CD4-positive, CD25-positive, alpha-beta regulatory T cell (primary cell): ENCODE measurements at places on chromosomes 12 and 14.

GRCh38 chr12:32558903-32559302 is 120.2 kb upstream of the DNM1L start:
- DNase-seq, result peak; percentile 39

- no peak for DNase-seq
Measured at GRCh38 chr14:74663884-74664283, 49.0 kb downstream of the AREL1 start.

DNA sequence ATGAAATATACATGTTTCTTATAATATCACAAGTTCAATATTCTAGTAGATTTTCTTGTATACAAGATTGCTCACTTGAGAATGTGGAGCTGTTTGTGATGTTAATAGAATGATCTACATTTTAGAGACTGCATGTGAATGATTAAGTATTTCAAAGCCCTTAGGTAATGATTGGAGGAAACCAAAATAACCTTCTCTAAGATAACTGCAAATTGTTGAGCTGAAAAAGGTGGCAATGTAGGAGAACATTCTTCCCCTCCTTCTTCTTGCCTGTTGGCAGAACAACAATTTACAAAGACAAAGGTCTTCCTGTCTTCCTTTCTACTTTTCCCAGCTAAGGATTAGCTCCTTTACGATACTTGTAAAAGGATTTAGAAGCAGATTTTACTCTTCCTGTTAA is 2.0 kb upstream of the CLEC6A start:
- DNase-seq, result no peak

DNA sequence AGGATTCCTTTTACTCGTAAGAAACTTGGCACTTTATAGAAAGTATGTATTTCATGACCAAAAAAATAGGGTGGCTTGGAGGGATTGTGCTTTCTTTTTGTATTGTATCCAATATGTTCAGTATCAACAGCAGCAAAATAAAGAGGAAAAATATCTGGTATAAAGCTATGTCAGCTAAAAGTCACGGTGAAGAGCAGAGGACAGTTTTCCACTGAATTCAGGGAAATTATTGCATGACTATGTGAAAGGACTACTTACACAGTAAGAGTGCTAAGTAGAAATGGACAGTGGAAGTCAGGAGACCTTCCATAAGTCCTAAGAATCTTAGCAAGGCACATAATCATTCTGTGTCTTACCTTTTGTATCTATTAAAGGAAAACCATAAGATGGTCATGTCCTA is 19.3 kb downstream of the TSHR start:
- DNase-seq, result no peak

GRCh38 chr14:100566119-100566518 is 21.1 kb downstream of the BEGAIN start:
- no peak for DNase-seq

DNA sequence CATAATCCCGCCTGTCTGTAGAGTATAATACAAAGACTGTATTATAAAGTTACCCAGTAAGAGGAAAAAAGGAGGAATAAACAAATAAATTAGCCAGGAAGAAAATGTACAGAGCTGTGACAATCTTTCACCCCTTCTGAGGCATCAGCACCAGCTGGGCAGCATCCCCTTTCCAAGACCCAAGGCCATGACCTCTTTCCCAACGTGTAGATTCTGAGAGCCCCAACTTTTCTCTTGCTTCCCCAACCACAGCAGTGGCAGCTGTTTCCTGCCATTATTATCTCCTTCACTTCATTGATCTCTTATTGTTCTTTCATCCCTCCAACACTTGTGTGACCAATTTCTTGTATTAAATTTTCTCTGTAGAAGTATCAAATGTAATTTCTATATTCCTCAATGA is 101.6 kb downstream of the BBS10 start:
- no peak for DNase-seq

GRCh38 chr14:66008631-66009030 is 477.5 kb upstream of the CCDC196 start:
- DNase-seq, result no peak

- no peak for DNase-seq
Measured at GRCh38 chr14:64654901-64655300, 49.3 kb upstream of the PLEKHG3 start.

DNA sequence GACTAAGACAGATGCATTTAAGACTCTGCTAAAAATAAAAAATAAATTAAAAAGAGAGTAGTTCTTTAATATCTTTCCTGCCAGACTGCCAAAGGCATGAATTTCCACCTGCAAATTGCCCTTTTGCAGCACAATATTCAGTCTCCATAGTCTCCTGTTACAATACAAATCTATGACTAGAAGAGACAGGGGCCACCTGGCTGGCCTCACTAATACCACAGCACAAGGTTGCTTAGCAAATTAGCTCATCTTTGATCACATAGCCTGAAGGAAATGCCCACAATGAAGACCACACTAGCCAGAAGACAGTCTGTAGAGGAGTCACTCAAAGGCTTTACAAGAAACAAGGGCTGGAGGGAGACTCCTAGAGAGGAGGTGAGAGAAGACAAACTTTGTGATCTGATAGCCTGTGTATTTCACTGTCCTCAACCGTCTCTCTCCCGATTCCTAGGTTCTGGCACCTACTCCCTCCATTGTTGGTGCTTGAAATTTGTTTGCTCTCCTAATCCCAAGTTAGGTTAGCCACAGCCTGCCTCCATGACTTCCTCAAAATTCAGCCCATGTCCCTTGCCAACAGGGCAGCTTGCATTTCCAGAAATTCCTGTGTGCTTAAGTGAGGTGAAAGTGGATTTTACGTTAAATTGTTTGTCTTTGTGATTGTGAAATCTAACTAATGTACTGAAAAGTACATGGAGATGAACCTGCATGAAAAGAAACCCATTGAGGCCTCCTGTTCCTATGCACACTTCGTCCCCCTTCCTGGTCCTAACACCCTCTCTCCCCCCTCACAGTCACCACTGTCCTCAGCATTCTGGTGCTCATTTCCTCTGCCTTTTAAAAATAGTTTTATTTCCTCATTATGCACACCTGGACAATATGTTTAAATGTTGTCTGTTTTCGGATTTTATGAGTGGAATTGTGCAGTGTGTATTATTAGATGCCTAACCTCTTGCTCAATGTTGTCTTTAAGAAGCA is 88.7 kb upstream of the PLXNC1 start:
- DNase-seq, result no peak

GRCh38 chr14:44910821-44911220 is 50.9 kb downstream of the KLHL28 start:
- no peak for DNase-seq

- DNase-seq, result no peak
Measured at GRCh38 chr14:104086661-104087461, 1.4 kb downstream of the ASPG start.

DNA sequence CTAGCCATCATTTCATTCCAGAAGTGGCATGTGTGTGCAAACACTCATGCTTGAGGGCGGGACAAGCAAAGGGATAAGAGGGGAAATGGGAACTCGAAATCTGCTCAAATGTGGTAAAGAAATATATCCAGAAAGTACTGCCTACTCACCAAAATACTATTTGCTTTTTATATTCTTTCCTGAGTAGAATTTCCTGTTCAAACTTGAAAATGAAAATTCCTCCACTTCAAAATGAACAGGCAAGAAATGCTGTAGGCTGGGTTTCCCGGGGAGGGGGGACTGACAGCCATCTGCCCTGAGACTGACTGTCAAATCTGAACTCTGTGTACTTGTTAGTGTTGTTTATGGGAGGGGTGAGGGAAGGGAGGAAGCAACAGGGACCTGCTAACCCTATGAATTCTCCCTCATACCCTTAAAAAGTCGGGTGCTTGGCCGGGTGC is 34.6 kb downstream of the NTF3 start:
- no peak for DNase-seq

GRCh38 chr14:68687746-68688145 is 105.1 kb downstream of the ZFP36L1 start:
- DNase-seq, result no peak

DNA sequence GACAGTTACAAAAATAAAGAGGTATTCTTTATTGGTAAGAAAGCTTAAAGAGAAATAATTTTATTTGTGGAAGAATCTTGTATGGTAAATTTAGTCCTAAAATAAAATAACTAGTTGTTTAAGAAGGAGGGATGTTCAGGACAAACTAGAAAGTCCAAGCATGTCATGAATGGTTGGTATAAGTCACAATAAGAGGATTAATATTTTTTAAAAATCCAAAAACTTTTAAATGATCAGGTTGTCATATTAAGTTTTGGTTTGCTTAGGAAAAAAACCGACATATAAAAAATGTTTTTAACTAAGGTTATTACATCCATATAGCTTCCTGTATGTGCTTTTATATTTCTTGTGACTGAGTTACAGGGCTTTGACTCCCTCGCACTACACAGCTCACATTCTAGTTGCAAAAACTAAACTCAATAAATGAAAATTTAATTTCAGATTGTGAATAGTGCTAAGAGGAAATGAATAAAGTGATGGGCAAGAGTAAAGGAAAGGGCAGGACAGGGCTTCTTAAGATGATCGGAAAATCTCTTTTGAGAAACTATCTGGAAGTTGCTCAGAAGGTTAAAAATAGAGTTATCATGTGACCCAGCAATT is 80.7 kb upstream of the METAP2 start:
- DNase-seq, result no peak

GRCh38 chr12:110649341-110649847 is 35.5 kb downstream of the TCTN1 start:
- DNase-seq, result no peak

DNA sequence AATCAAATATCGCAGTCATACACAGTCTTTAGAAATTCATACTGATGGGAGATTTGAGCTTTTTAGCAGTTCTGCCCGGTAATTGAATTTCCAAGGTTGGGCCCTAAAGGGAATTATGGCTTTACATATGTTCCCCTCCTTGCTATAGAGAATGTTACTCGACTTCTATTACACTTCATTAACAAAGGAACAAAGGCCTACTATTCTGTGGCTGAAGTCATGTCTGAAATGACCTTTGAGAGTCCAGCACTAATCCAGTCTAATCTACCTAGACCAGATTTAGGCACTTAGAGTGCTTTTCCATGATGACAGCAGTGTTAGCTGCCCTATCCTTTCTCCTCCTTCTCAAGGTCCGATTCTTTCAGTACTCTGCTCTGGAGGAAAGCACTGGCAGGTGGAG is 305.3 kb downstream of the MED13L start:
- DNase-seq, result no peak

DNA sequence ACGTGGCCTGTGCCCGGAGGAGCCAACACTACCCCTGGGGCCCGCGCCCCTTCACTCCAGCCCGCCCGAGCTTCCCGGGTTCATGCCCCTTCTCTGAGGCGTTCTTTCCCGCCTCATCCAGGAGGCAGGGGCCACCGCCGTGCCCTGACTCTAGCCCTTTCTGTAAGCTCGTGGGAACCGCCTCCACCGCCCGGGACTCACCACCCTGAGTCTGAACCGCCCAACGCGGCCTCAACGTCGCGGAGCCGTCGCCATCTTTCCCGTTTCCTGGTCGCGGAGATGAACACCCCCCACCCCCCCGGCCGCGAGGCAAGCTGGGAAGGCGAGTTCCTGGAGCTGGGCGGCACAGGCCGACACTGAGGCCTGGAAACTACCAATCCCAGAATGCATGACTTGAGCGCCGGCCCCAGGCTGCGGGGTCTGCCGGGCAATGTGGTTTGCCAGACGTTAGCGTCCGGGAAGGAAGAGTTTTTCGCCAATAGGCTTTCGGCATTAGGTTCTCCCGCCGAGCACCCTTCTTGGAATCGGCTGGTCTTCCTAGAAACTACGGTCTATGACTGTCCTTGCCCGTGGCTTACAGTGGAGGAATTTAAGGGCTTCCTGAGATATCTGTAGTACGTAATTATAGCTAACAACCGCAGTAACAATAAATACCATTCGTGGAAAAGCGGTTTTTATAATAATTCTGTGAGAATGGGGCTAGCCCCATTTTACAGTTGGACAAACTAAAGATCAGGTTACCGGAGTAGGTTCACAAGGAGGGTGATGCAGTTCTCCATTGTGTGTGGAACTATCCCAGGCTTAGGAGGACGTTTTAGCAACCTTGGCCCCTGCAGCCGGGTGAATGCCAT is at the start of gene DDX23:
DDX23 (minus strand) TSS at position 281 of the 851 bp plus-strand sequence. CDS start 6,381 bp downstream, outside the sequence.
- peak; percentile 91 for DNase-seq

DNA sequence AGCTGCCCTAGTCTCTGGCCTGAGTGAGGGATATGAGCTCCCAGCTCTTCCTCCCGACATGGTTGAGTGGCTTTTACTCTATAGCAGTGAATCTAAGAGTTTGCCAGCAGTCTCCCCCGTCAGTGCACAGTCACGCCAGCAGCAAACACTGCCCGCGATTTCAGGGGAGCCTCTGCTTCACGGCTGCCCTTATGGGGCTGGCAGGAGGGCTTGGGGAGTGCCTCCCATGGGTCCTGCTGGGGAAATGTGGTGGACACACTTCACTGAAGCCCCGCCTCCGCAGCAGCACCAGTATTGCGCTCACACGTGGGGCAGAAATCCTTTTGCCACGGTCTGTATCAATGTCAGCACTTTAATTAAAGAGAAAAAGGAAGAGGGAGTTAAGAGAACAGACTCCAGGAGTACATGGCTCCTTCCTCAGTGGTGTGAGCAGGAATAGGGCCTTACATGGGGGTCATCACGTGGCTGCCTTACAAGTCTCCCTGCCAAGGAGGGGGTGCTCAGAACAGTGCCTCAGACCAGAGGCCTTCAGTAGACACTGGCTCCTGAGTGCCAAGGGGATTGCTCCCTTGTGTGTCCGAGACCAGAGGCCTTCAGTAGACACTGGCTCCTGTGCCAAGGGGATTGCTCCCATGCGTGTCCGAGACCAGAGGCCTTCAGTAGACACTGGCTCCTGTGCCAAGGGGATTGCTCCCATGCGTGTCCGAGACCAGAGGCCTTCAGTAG is 55.7 kb downstream of the SFSWAP start:
- DNase-seq, result no peak
